ENCODE measurements at places on chromosomes 5 and 9.

- no peak for DNase-seq
Measured at GRCh38 chr5:151006704-151007334, 13.6 kb upstream of the GPX3 start.

GRCh38 chr9:119368179-119368578 lies 1.1 kb downstream of the BRINP1 start:
- no peak for DNase-seq

- no peak for DNase-seq
Measured at GRCh38 chr5:110383231-110383630, 343.2 kb downstream of the TMEM232 start.

DNA sequence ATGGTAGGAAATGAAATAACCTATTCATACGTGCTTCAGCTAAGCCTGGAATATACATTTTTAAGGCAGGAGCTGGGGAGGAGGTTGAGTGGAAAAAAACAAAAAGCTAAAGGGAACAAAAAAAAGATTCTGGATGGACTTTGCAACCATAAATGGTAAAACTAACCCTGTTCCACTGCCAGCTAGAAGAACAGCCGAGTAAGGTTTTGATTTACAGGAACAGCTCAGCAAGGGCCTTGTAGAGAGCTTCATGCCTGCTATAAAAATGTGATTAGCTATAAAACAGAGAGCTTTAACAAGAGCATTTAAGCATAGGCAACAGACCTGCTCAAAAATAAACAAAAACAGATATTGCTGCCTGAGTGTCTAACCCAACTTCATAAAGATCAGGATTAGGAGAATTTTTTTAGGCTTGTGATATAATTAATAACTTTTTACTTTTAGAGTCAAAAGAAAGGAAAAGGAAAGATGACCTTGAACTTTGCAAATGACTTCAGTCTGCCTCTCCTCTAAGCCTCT lies 194.8 kb downstream of the FBXL7 start:
- no peak for DNase-seq

DNA sequence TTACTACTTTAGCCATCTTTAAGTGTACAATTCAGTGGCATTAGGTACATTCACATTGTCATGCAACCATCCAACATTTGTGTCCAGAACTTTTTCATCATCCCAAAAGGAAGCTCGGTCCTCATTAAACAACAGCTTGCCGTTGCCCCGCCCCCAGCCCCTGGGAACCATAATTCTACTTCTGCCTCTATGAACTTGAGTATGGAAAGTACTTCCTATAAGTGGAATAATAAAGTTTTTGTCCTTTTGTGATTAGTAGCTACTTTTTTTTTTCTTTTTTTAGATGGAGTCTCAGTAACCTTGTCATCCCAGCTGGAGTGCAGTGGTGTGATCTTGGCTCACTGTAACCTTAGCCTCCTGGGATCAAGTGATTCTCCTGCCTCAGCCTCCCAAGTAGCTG lies 5.0 kb downstream of the GBGT1 start:
- DNase-seq, result no peak

GRCh38 chr5:142506046-142506445 lies 179.8 kb downstream of the FGF1 start:
- no peak for DNase-seq

DNA sequence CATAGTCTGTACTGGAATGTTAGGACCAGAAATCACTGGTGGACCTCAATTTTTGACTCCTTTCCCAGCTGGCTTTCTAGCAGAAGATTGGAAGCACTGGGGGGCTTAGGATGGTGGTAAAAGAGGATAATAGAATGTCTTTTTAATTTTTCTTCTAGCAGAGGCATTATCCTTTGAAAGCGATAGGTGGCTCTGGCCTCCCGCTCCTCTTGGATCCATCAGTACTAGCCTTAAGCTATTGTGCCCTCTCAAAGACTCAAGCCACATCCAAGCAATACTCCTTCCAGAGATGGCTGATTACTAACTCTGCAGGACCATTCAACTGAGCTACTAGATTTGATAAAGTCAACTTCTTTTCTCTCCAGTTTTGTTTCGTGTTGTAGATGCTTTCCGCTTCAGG lies 610.6 kb downstream of the CDH12 start:
- no peak for DNase-seq

- no peak for DNase-seq
Measured at GRCh38 chr5:146906803-146907202, 28.2 kb upstream of the PPP2R2B start.

DNA sequence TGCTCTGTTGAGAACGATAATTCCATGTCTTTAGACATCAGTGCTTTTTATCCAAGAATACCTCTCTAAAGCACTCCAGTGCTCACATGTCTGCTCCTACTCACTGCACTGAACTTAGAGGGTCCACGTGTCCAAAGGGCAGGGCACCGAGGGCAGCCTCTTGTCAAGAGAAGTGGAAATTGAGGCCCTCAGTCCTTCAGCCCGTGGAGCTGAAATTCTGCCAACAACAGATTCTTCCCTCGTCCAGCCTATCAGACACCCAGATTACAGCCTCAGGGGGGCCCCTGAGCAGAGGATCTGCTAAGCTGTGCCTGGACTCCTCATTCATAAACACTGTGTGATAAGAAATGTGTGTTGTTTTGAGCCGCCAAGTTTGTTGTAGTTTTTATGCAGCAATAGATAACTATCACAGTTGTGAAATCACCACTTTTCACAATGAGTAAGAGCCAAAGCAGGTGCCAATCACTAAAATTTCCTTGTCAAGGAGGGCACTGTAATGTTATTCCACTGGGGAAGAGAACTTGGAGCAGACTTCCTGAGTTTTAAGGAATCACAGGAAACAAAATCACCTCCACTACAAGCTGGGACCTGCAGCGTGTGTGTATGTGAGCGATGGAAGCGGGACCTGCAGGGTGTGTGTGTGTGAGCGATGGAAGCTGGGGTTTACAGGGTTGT lies 58.8 kb upstream of the IGFBPL1 start:
- DNase-seq, result no peak

DNA sequence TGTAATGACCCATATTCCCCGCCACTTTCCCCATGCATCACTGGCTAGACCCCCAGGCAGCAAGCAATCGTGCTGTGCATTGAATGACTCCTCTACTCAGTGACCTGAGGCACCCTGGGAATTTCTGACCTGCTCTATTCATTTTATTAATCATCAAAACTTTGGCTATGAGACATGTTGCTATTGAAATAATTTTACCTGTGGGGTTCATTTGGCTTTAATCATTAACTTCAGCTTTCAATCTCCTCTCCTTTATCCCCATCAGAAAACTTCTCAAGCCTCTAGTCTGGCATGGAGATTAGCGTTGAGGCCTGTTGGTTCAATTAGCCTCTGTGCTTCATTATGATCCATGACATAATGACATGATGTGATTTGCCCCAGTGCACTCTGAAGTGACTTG lies 429.0 kb downstream of the ZNF608 start:
- DNase-seq, result no peak

- peak; percentile 97 for DNase-seq
Measured at GRCh38 chr5:140113699-140114263, at the start of gene PURA. TSS of gene PURA (plus strand) at chr5:140114109. CDS start at chr5:140114182, 73 bp downstream.

DNA sequence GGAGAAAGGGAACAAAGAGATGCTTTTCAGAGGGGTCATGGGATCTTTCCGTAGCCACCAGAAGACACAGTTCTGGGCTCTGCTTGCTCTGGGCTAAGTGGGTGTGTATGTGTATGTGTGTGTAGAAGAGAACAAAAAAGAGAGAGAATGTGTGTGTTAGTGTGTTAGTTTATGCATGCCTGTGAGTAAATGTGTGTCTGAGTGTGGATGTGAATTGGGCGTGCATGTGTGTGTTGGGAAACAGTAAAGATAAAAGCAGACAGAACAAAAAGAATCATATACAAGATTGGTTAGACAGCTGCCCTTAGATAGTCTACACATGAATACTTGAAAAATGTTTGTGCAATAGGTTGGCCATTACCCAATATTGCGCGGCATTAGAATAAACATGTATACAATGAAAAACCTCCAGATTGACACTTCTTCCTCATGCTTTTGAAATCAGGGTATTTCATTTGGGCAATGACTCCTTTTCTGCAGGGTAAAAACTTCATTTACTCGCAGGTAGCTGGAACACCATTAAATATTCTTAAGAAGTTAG lies 36.5 kb upstream of the HSPA9 start:
- no peak for DNase-seq

DNA sequence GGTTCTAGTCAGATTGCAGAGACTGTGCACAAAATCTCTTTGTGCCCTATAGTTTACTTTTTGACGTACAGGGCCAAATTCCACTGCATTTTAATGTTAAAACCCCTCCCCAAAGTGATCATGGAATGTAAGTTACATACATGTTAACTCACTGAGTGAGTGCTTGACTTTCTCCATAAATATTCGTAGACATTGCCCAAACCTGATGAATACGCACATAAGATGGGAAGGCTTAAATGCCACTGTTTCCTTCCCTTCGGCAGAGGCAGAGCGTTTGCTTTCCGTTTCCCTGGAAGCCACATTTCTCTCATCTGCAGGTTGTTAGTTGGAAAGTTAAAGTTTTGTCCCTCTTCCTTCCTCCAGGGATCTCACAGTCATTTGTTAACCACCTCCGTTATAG lies 286.2 kb downstream of the MCTP1 start:
- DNase-seq, result no peak

- no peak for DNase-seq
Measured at GRCh38 chr9:136979769-136980587, 2.7 kb downstream of the PTGDS start.

- DNase-seq, result no peak
Measured at GRCh38 chr5:77443670-77444069, 48.4 kb downstream of the WDR41 start.

DNA sequence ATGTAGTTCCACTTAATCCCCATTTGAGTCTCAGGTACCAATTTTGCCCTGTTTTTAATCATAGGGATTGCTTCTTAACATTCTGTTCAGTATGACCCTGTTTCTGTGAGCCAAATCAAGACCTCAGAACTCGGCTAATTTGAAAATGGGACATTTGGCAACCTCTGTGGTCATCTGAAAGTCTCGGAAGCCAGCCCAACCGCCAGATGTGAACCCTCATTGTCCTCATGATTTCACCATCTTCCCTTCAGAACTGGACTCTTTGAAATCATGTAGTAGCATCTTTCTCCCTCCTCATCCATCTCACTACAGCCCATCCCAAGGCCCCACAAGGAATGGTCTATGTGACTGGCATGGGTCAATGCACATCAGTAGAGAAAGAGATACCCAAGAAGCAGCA lies 88.9 kb downstream of the S1PR3 start:
- peak; percentile 74 for DNase-seq

DNA sequence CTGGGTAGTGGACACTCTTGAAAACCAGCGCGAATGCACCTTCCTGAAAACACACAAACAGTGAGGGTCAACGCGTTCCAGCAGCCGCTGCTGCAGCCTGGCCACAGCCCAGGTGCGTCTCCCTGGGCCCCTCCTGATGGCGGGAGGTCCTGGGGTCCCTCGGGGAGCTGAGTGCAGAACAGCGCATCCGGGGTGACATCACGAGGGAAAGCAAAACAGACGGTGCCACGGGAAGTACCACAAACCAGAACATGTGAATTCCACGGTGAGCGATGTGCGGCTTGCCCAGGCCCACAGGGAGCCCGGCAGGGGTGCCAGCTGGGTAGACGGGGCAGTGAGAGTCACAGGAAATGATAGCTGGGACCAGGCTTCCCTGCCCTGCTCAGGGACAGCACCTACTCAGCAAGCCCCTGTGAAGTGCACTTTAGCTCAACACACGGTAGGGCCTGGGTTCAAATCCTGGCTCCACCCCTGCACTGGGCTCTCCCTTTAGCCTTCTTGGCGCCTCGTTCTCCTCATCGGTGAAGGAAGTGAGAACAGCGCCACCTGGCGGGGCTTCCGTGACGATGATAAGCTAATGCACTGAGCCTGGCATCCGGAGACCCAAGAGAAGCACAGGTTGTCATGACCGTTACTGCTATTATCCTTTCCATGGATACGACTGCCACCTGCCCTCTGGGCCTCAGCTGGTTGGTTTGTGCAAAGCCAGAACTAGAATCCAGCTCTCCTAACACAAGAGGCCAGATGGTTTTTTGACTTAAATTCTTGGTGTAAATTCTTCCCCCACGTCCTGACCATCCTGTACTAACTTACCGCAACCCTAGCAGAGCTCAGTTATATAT lies 24.6 kb downstream of the GFPT2 start:
- peak; percentile 92 for DNase-seq

DNA sequence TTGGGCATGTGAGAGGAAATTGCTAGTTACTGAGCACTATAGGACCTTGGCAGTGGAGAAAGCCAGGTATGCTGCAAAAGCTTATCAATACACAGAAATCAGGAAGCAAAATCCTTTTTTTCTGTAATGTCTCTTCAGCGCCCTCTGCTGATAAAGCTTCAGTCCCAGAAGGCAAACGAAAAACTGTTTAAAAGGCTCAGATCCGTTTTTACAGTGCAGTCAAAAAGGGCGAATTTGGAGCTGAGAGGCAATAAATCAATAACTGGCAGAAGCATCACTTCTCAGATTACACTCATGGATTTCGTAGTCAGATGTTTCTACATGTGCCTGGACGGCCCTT lies 1.1 kb upstream of the MAN2A1 start:
- DNase-seq, result no peak

GRCh38 chr5:87829217-87829551 lies 416.5 kb upstream of the CCNH start:
- DNase-seq, result no peak

- DNase-seq, result no peak
Measured at GRCh38 chr5:142719836-142720370, 34.0 kb upstream of the FGF1 start.

GRCh38 chr9:124489222-124489621 lies 18.0 kb downstream of the NR5A1 start:
- no peak for DNase-seq

DNA sequence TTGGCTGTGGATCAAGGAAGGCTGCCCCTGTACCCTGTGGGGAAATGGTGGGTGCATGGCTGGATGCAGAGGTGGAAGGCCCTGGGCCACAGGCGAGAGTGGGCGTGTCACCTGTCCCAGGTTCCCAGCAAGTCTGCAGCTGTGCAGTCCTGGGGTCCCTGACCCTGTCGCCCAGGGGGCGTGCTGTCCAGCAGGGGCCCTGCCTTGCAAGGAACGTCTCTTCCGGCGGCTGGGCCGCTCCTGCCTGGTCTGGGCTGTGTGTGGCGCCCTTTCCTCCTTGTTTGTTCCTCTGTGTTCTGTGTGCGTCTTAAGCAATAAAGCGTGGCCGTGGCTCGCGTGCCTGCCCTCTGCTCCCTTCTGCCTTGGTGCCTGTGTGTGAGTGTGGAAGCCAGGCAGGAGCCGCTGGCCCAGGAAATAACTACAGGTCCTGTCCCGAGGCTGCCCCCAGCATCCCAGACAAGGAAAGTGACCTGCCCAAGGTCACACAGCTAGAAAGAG lies 8.4 kb downstream of the SLC2A6 start:
- DNase-seq, result no peak

GRCh38 chr5:107572715-107573368 lies 97.9 kb downstream of the EFNA5 start:
- DNase-seq, result no peak

GRCh38 chr5:113771483-113771882 lies 258.0 kb downstream of the YTHDC2 start:
- no peak for DNase-seq

GRCh38 chr9:115715666-115716065 lies 437.9 kb upstream of the PAPPA start:
- no peak for DNase-seq

DNA sequence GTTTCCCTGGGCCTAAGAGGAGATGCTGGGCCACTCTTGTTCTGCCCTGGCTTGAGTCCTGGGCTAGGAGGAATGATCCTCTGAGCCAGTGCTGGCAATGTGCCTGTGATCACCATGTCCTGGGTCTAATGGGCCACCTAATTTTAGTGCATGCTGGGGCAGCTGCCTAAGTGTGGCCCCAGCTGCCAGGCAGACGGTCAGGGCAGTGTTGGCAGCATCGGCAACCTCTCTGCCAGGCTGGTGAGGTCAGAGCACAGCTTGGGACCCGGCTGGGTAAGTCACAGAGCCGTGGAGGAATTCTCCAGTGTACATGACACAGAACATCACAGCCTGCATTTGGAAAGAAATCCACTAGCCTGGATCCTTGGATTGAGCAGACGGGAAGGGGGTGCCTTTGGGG lies 21.4 kb upstream of the PITX1 start:
- DNase-seq, result no peak
